ENCODE measurements at places on chromosomes 11 and 22. TPM values are rescaled to one million over a fixed set of nuclear protein-coding genes. Genes with fewer than 3 reads are reported as not detected.

Gene POU2AF2
- total RNA-seq: not detected

Gene CTSW
- total RNA-seq: 20.6 TPM

Gene NPAS4
- not detected for total RNA-seq

Gene IRF7
- 84.8 TPM for total RNA-seq

Gene SLC22A24
- total RNA-seq: not detected
